ENCODE measurements at places on chromosomes 1 and 21.

DNA sequence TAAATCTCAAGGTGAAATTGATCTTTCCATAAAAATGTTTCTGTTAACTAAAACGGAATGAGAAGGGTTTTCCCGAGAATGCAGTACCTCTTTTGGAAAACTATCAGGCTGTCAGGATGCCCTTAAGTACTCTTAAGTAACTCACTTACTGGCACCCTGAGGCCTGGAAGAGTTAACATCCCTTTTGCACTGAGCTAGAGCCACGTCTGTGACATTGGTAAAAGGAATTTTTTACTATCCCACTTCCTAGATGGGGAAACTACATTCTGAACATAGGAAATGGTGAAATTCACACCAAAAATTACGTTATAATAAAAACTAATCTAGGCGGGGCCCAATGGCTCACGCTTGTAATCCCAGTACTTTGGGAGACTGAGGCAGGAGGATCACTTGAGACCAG is 39.7 kb upstream of the MAP10 start:
- DNase-seq = no peak

GRCh38 chr1:31479811-31480210 is 66.8 kb downstream of the SERINC2 start:
- no peak for DNase-seq

DNA sequence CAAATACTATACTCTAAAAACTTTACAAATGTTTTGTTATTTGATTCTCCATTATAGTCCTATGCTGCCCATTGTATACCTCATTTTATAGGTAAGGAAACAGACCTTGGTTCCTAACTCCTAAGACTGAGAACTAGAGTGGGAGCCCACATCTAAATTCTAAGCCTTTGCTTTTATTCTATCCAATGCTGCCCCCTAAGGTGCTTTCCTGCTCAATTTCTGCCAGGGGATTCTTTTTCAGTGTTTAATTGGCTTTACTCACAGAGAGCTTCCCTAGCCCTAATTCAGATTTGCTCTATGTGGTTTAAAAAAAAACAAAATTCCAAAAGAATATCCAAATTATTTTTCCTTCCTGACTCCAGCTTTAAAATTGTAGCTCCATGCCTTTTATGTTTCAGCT is 64.5 kb downstream of the KIF14 start:
- no peak for DNase-seq

GRCh38 chr1:236023926-236024565 is 40.8 kb downstream of the NID1 start:
- no peak for DNase-seq

DNA sequence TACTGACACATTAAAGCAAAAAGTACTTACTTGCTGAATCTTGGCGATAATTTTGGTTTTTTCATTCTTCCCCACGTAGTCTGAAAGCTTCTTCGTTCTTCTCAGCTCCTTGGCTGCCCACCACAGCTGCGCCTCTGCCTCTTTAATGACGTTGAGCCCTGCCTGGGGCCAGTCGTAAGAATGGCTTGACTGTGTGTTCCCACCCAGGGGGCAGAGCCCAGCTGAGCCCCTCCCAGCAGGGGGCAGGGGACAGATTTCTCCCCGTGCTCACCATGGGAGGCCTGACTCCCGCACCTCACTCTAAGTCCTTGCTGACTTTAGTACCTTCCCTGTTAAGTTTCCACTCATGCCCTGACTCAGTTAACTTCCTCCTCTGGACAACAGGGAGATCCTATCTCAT is 9.0 kb downstream of the CFAP298 start:
- no peak for DNase-seq

GRCh38 chr1:184836141-184836540 is 81.5 kb upstream of the EDEM3 start:
- no peak for DNase-seq
